Activated T-cell treated with anti-CD3 and anti-CD28 coated beads for 1 hour (primary cell): ENCODE measurements at places on chromosomes 13 and 19.

- no peak for DNase-seq
Measured at GRCh38 chr13:33349288-33349985, 63.9 kb upstream of the STARD13 start.

GRCh38 chr19:51702103-51702824 is 9.1 kb downstream of the SPACA6 start:
- DNase-seq, result no peak

- no peak for DNase-seq
Measured at GRCh38 chr19:5002143-5002542, 33.2 kb downstream of the KDM4B start.

GRCh38 chr19:41991025-41991424 is 3.0 kb downstream of the ATP1A3 start:
- DNase-seq, result no peak

DNA sequence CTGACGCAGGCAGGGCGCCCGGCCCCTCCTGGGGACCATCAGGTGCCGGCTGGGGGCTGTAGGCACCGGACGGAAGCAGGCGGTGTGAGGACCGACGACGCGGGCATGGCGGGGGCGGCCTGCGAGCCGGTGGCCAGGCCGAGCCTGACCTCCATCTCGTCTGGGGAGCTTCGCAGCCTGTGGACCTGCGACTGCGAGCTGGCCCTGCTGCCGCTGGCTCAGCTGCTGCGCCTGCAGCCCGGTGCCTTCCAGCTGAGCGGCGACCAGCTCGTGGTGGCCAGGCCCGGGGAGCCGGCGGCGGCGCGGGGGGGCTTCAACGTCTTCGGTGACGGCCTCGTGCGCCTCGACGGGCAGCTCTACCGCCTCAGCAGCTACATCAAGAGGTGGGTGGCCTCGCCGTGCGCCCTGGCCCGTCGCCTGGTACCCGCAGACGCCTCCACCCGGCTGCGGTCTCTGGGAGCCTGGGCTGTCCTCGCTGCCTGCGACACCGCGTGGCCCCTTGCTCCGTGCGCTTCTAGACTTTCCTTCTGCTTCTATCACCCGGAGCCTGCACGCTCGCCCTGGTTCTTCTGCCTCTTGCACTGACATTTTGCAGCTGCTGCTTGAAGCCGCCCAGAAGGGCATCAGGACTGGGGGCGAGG is 460 bp downstream of the MEDAG start:
- DNase-seq, result no peak

DNA sequence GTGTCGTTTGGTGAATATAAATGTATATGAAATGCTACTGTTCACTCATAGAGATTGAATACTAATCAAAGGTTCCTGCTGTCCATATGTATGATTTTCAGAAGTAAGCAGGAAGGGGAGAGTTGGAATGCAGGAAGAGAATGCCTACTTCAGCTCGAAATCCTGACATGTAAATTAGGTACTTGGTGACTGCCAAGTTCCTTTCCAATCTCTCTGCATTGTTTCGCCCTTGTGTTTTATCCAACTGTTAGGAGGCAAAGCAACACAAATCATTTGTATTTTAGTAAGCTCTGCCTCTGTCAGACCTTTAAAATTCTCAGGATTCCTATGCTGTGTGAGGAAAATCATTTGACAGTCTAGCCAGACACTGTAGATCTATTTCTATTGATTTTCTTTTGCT is 9.0 kb downstream of the STARD13 start:
- no peak for DNase-seq

GRCh38 chr13:49308921-49309408 is 61.2 kb downstream of the CDADC1 start:
- no peak for DNase-seq

DNA sequence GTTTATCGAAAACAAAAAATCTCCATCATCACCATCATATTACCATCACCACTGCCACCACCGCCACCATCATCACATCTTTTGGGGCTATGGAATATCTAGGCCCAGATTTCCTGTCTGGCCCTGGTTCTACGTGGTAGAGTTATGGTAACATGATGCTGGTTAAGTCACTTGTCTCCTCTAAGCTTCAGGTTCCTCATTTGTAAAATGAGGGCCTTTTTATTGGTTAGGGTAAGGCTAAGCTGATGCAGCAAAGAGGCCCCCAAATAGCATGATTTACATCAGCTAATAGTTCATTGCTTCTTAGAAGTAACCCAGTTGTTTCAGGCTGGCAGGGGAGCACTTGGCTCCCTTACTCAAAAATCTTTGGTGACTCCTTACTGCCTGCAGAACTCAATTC is 37.9 kb downstream of the PCDH8 start:
- DNase-seq, result no peak
